ENCODE measurements at places on chromosomes 6 and 20. TPM values are rescaled to one million over a fixed set of nuclear protein-coding genes. Genes with fewer than 3 reads are reported as not detected.

Gene LST1
- 0.36 TPM for total RNA-seq

Gene SIRPD
- not detected for total RNA-seq

Gene E2F1
- 30.6 TPM for total RNA-seq

Gene CLDN20
- not detected for total RNA-seq

Gene SRC
- 144 TPM for total RNA-seq

Gene ISM1
- 0.24 TPM for total RNA-seq

Gene MCCD1
- not detected for total RNA-seq

Gene DCDC2
- 2.7 TPM for total RNA-seq

Gene MYCT1
- total RNA-seq = not detected

Gene SEMG1
- total RNA-seq = not detected

Gene GABRR1
- not detected for total RNA-seq

Gene CDSN
- total RNA-seq = 0.05 TPM
